ENCODE measurements at places on chromosomes 3 and 15.

GRCh38 chr3:151969026-151969642, 95.7 kb downstream of the SUCNR1 start:
- DNase-seq: no peak

DNA sequence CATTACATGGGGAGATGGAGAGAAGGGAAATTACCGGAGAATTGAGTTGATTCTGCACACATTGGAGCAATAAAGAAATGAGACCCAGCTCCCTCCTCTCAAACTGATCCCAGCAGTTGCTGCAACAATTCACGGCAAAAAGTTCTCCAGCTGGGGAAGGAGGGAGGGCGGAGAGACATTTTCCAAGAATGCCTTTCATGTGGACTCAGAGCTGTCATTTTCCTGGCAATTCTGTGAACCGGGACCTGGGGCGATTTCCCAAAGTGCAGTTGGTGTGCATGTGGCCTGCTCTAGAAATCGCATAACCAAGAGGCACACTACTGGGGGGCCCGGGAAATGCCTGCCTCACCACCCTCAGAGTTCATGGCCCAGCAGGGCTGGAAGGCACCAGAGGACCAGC, 48.7 kb upstream of the IREB2 start:
- no peak for DNase-seq

DNA sequence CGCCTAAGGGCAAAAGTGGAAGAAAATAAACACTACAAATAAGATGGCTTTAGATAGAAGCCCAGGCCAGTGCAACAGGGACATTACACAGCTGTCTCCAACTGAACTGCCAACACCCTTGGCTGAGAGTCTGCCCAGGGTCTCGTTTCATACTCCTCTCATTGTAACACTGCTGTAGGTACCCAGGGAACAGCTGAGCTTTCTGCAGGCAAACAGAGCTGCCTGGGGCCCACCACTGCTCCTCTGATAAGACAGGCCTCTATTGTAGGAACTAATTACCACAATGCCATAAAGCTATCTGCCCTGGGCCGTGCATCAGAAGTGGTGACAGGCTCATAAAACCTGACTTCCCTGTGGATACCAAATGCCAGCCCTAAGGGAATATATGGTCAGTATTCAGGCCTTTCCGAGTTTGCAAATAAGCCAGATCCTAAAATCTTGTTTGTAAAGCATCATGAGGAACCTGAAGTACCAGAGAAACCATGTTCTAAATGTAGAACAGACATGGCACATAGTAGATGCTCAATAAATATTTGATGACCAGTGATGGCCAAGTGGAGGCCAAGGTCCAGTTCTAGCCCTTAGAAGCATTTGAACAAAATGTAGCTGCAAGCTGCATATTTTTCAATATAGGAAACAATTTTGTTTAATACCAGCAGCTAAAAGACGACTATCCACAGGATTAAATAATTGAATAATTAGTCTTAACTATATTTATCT, 84.3 kb upstream of the NEO1 start:
- no peak for DNase-seq

GRCh38 chr3:129016720-129017483, 15.8 kb downstream of the EFCC1 start:
- DNase-seq: no peak

DNA sequence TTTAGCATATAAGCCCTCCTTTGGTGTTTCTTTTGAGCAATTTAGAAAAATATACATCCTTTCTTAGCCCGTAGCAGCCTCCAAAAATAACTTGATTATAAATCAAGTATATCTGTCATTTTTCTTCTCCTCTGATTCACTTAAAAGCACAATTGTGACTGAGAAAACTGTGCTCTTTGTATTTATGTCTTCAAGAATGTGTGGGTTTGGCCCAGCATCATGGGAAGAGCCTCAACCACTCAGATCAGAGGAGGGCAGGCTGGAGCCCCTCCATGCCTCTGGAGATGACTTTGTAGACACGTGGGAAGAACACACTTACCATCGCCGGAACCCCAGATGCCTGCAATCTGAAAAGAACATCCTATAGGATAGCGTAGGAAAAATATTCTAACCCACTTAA, 123.8 kb upstream of the FEZF2 start:
- DNase-seq: no peak

GRCh38 chr15:92733934-92734521, 78.5 kb upstream of the FAM174B start:
- DNase-seq: no peak

GRCh38 chr3:180185650-180186049, 148.9 kb upstream of the PEX5L start:
- no peak for DNase-seq

DNA sequence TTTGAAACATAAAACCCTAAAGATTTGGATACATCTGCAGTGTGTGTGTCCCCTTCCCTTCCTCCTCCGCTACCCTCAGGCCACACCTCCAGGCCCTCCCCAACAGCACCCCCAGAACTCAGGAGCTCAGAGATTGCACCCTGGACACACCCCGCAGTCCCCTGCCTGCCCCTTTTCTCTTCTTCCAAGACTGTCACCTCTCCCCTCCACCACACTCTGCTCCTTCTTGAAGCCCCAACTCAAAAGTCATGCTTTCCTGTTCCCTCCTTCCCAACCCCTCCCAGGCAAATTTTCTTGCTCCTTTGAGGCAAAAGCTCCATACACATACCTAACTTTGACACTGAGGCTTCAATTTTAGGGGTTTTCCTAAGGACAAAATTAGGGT, 285.7 kb upstream of the STT3B start:
- DNase-seq: no peak

DNA sequence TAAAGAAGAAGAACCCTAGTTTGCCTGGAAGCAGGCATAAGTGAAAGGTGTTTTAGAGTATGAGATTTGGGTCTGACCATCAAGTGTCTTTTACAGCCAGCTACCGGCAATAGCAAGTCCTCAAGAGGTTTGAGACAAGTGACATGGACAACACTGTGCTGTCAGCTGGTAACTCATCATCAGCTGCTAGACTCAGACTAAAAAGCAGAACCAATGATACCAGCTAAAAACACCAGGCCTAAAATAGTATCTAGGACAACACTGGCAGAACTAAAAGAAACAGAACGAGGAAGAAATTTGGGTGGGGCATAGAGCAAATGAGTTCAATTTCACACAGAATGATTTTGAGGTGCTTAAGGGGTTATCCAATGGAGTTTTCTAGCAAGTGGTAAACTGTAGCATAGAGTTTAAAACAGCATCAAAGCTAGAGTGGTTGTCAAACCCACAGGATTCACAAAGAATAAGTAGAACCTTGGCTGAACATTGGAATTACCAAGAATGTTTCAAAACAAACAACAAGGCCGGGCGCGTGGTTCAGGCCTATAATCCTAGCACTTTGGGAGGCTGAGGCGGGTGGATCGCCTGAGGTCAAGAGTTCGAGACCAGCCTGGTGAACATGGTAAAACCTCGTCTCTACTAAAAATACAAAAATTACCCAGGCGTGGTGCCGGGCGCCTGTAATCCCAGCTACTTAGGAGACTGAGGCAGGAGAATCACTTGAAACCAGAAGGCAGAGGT, 3.9 kb downstream of the CIAO2A start:
- DNase-seq: no peak

DNA sequence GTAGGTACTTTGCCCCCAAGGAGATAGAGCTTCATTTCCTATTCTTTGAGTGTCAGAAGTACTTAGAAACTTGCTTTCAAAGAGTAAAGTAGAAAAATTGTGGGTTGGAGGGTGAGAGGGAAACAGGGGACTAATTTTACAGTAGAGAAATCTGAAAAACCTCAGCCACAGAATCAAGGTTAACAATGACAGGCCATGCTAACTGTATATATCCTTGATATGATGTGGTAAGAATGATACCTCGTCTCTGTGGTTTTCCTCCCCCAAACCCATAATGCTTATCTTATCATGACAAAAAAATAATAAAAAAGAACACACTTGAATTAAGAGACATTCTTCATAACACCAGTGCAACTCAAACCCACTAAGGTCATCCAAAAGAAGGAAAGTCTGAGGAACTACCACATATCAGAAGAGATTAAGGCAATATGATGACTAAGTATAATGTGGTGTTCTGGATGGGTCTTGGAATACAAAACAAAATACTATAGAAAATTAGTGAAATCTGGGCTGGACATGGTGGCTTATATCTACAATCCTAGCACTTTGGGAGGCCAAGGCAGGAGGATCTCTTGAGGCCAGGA, 360.4 kb downstream of the ULK4 start:
- DNase-seq: no peak

DNA sequence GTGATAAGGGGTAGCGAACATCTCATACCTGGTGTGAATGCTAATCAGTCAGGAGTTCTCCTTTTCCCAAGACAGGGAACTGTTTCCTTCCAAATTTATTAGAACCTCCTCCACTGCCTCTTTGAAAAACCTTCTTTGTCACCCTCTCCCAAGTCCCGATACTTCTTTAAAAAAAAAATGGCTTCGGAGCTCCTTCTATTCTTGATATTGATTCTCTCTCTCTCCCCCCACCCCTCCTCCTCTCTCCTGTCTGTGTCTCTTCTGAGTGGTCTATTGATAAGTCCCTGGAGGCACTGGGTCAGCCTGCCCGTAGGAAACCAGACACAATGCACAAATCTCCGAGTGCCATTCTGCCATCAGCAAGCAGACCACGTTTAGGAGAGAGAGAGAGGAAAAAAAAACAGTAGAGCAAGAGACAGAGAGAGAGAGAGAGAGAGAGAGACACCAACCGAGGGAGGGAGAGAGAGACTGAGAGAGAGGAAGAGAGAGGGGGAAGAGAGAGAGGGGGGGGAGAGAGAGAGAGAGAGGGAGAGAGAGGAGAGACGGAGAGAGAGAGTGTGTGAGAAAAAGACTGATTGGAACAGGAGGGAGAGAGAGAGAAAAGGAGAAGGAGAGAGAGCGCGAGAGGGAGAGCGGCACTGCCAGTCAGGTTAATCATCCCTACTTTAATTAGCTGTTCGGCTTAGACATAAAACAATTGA, 160.9 kb downstream of the TIGIT start:
- DNase-seq: no peak

GRCh38 chr3:48966367-48966766, 23.7 kb upstream of the P4HTM start:
- DNase-seq: no peak

GRCh38 chr3:119794971-119795612, 13.2 kb downstream of the NR1I2 start:
- DNase-seq: no peak

GRCh38 chr3:178551916-178552321, 15.7 kb downstream of the KCNMB2 start:
- DNase-seq: no peak

- DNase-seq: no peak
Observed at GRCh38 chr3:108497271-108497670, 13.1 kb downstream of the MYH15 start.

DNA sequence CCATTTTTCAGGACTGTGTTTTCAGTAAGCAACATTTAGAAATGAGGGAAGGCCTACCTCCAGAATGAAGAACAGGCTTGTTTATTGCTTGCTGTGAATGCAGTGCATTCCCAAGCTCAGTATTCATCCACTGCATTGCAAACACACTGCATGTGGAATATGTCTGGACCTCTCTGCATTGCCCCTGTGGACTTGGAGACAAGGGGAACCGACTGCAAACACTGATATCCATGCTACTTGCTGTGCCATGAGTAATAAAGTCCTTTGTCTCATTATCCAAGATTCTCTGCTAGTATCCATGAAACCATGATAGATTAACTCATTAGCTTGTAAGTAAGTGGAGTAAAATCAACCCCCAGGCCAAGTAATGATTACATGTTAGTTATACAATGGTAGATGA, 301.2 kb upstream of the NR2E3 start:
- DNase-seq: no peak

DNA sequence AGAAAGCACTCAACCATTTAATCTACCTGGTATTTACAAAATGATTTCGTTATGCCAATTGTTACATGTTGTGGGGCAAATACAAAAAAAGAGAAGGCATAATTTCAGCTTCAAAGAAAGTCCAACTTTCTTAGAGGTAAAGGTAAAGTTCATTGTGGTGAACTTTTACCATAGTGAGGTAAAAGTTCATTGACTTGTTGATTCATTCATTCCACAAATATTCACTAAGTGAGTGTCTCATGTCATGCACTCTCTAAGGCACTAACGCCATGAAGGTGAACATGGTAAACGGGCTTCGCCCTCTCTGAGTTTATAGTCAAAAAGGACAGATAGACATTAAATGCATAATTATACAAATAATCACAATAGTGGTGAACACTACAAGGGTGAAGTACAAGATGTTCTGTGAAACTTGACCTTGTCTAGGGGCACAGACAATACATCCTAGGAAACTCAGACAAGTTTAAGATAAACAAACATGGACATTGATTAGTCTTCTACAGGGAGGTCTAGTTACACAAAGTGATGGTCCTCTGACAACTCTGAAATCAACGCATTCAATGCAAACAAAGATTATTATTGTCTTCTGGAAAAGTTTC, 378.6 kb downstream of the MAGI1 start:
- DNase-seq: no peak

DNA sequence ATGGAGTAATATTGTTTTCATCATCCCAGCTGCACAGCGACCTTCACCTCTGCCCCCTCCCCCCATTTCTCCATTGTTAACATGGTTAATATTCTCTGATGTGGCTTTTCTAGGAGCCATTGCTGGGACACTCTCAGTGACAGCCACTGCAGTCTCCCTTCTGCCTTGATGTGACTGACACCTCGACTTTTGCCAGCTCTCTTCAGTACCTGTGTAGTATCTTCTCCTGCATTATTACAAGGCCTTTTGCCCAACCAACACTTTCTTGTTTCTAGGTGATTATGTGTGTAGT, 179.8 kb downstream of the CLSTN2 start:
- no peak for DNase-seq

DNA sequence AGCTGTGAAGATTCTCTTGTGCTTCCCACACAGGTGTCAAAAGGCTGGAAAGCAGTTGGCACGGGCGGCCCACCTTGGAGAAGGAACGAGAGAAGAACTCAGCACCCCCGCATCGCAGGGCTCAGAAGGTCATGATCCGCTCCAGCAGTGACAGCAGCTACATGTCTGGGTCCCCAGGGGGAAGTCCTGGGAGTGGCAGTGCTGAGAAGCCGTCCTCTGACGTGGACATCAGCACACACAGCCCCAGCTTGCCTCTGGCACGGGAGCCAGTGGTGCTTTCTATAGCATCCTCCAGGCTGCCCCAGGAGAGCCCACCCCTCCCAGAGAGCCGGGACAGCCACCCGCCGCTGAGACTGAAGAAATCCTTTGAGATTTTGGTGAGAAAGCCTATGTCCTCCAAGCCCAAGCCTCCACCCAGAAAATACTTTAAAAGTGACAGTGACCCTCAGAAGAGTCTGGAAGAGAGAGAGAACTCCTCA, 31.4 kb downstream of the STARD5 start:
- DNase-seq: no peak

GRCh38 chr3:141081141-141081795, 30.1 kb downstream of the SPSB4 start:
- DNase-seq: no peak

GRCh38 chr15:91258415-91258759, 158.3 kb downstream of the SV2B start:
- no peak for DNase-seq

Data from AG04450 (cell line).